ENCODE measurements at places on chromosomes 4 and X.

DNA sequence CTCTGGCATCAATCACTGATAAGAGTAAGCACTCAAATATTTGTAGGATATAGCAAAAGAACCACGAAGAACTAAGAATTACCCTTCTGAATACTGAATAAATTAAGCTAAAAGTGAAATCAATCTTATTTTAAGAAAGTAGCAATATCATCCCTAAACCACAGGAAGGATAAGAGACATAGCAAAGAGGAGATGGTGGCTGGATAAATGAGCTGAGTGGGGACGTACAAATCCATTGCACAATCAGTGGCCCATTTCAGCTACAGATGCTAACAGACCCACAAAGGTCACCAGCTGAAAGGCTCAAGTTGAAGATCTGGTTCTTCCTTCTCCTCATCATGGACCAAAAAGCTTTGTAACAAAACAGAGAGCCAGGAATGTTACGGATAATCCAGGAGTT lies 77.1 kb downstream of the SLC9A7 start:
- DNase-seq: no peak

DNA sequence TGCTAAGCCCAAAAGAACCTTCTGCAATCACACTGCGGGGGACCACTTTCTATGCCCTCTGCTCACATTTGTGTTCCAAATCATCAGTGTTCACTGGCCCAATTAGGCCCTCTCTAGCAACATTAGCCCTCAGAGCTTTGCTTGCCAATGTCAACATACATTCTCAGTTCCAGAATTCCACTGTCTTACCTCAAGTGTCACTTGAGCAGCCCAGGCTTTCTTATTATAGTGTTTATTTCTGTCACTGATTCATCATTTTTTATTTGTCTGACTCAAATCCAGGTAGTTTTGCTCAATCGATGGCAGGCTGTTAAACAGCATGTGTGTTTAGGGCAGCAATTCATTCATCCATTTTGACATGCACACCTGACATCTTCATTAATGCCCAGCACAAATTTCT lies 291.2 kb downstream of the TEX13A start:
- DNase-seq: no peak

DNA sequence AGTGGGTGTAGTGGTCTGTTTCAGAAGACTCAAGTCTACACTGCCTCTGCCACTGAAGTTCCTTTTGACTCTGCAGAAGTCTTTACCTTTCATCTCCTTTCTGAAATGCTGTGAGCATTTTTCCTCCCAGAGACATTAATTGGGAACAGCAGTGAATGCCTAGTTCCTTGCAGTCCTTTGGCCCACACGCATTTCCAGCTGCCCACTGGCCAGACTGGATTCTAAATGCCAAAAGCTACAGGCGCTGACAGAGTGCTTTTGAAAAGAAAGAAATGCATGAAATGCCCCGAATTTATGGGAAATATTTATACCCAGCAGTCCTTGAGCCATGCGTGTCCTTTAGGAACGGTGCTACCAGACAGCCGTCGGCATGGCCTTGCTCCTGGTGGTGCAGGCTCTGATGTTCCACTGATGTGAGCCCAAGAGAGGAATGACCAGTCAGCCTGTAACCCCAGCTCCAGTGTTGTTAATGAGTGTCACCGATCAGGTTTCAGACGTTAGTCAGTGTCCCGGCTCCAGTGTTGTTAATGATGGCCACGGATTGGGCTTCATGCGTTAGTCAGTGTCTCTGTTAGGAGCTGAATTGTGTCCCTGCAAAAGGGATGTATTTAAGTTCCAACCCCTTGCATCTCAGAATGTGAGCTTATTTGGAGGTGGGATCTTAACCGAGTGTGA lies 132.6 kb downstream of the TBL1X start:
- DNase-seq: peak; percentile 45

DNA sequence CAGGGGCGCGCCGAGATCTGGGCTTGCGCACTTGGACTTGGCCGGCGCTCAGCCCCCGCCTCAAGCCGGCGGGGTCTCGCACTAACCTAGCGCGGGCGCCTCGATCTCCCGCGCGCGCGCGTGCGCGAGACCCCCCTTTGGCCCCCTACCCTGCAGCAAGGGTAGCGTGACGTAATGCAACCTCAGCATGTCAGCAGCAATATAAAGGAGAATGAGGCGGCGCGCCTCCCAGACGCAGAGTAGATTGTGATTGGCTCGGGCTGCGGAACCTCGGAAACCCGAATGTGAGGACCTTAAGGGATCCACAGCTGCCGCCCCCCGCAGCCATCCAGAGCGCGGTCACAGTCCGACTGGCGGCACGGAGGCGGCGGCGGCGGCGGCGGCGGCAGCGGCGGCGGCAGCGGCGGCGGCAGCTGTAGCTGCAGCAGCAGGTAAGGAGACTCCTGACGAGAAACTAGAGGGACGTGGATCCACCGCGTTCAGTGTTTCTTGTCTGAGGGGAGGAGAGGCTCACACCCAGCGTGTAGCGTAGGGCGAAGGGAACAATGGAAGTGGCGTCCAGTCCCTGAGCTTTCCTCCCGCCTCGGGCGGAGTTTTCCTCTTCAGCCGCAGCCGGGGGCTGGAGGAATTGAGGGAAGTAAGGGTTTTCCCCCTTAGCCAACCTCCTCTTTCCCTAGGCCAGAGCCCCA lies at the start of the genes SATL1 and ZNF711:
TSS of gene SATL1 (minus strand) at position 19 of the 689 bp plus-strand sequence. CDS start 134,811 bp downstream, outside the sequence.
TSS of gene ZNF711 (plus strand) at position 231 of the 689 bp plus-strand sequence. CDS start 3,582 bp downstream, outside the sequence.
- peak; percentile 6 for DNase-seq

- DNase-seq: no peak
Measured at GRCh38 chr4:74615411-74615810, 170.5 kb downstream of the AREG start.

DNA sequence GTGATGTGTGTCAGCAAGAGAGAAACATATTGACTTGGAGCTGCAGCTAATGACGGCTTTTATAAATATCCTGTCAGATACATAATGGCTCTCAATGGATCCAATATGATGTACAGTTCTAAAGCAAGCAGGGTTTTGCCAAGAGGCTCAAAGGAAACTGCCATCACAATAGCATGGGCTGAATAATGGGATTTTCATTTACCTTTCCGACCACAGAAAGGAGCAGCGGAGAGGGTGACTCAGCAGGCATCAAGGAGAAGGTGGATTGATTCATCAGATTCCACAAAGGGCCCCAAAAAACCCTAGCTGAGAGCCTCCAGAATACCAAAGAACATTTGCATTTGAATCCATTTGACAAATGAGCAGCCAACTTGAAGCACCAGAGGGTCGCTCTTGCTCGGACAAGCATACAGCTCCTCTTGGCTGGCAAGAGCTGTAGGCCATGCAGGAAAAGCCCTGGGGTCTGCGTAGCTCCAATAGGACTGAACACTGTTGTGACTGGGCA lies 355.7 kb upstream of the NOCT start:
- no peak for DNase-seq

GRCh38 chr4:151238477-151238876 lies 38.5 kb upstream of the PRSS48 start:
- peak; percentile 32 for DNase-seq

- DNase-seq: no peak
Measured at GRCh38 chr4:167614866-167615265, 380.6 kb upstream of the SPOCK3 start.

DNA sequence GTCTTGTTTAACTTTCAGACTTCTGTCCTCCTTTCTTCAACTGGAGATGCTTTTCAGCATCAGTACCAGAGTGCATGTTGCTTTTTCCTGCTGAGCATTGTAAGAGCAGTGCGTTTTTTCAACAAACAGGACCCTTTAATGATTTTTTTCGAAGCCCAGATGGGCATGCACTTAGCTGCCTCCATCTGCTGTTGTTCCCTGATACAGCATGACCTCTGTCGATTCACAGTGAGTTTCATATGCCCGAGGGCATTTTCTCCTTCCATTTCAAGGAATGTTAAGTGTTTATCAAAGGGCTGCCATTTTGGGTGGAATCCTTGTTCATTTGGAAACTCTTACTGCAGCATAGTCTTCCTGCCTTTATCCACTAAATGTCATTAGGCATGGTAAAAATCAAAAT lies 428.6 kb downstream of the DTHD1 start:
- no peak for DNase-seq

DNA sequence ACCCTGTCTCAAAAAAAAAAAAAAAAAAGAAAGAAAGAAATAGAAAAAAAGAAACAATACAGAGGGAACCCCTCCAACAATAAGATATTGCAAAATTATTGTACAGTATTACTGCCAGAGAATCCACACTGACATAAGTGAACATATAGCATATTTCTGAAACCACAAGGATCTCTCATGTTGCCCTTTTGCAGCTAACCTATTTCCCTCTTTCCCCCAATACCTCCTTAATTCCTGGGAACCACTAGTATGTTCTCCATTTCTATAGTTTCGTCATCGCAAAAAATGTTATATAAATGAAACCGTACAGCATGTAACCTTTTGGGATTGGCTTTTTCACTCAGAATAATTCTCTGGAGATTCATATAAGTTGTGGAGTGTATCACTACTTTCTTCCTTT lies 20.0 kb upstream of the BMP2K start:
- DNase-seq: no peak

GRCh38 chr4:3532751-3533422 lies 665 bp upstream of the LRPAP1 start:
- no peak for DNase-seq

- peak; percentile 76 for DNase-seq
Measured at GRCh38 chr4:77358315-77358928, 201.4 kb downstream of the CCNG2 start.

- DNase-seq: peak; percentile 88
Measured at GRCh38 chr4:99088023-99088449, 552 bp downstream of the ADH5 start.

DNA sequence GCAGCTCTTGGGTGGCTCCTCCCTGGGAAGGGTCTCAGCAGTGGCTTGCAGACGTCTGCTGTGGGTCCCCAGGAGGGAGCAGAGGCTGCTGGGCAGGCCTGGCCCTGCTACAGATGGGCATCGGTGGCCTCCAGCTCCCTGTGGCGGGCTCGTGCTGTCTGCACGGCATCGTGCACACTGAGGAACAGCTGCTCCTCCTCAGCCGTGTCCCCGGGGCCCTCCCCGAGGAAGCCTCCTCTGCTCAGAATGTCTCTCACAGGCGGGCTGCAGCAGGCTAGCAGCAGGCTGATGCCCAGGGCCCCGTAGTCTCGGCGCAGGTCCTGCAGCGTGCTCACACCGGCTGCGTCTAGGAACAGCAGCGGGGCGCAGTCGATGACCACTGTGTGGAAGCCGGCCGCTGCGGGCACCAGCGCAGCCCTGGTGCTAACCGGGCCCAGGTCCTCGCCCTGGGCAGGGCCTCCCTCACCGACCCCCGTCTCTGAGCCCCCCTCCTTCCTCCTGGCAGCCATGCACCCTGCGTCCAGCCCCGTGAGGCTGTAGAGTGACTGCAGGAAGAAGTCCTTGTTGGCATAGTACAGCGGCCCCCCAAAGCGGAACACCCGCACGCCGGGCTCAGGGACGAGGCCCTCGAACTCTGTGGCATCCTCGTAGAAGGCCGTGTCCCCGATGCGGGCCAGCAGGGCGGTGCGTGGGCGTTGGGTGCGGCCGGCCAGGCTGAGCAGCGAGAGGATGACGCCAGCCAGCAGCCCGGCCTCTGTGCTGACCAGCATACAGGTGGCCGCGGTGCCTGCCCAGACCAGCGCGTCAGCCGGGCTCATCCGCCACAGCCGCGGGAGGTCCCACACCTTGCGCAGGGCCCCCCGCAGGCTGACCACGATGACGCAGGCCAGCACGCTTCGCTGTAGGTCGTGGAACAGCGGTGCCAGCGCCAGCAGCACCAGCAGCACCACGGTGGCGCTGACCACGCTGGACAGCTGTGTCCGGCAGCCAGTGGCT lies 2.2 kb downstream of the IDUA start:
- DNase-seq: no peak

- no peak for DNase-seq
Measured at GRCh38 chr4:88396681-88397080, 18.0 kb downstream of the HERC6 start.

DNA sequence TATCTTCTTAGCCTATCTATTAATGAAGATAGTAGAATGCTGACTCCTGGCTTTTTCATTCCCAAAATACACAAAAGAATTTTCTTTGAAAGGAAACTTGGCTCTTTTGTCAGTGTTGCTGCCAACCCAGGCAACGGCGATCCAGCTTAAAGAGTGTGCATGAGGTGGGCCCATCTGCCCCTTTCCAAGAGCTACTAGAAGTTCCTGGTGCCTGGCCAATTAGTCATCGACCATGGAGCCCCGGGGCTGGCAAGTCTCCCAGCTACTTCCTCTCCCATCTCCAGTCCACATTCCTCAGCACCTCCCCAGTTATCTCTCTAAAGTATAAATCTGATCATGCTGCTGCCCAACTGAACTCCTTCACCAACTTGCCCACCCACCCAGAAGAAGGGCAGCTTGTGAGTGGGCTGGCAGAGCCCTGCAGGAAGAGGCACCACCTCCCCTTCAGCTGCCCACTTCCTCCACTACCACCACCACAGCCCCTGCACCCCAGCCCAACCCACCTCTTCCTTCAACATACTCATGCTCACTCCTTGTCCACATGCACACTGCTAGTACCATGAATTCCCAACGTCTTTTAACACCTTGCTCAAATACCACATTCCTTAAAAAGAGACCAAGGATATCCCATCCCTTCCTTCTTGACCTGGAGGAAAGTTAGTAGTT lies 158.2 kb upstream of the MAP3K15 start:
- DNase-seq: peak; percentile 80

Measured in AG20443 (cell line).